H1 (cell line): ENCODE measurements at places on chromosomes 2 and 18. TPM values are rescaled to one million over a fixed set of nuclear protein-coding genes. Genes with fewer than 3 reads are reported as not detected.

Gene SERPINE2
- 26.2 and 26.5 TPM in 2 replicates for polyA plus RNA-seq

Gene SLC23A3
- polyA plus RNA-seq, result 0.31 and 0.35 TPM in 2 replicates

Gene DNAH6
- 0.05 and 0.06 TPM in 2 replicates for polyA plus RNA-seq

- no peak for DNase-seq
These were observed 15.9 kb downstream of the GLI2 start for GRCh38 chr2:120751553-120751952.

DNA sequence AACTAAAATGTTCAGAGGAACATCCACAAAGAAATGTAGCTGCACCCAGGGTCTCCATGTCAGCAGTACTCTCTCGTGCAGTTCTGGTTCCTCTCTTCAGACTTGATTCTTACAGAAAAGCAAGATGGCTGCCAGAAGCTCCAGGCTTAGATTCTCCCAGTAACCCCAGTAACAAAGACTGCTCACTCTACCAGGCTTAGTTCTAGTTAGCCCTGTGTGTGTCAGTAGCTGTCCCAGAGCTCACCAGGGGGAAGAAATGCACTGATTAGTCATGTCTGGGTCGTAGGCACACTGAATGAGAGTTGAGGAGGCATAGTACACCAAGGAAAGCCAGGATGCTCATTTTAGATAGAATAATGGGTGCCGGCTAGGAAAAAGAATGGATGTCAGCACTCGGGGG, 395.0 kb upstream of the NRP2 start:
- DNase-seq, result no peak

GRCh38 chr2:147081831-147082230, 763.0 kb upstream of the ACVR2A start:
- no peak for DNase-seq

DNA sequence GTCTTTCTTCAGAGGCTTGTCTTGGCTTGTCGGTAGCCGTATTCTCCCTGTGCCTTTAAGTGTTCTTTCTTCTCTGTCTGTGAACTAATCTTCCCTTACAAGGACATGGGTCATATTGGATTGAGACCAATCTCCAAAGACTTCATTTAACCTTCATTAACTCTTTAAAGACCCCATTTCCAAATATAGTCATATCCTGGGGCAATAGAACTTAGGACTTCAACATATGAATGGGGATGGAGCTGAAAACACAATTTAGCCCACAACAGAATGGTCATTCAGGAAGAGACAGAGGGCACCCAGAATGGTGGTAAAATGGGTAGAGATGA, 82.1 kb upstream of the TANK start:
- DNase-seq, result no peak

GRCh38 chr18:77677536-77677935, 427.9 kb downstream of the GALR1 start:
- DNase-seq, result no peak

GRCh38 chr2:17620841-17621240, 80.3 kb downstream of the VSNL1 start:
- DNase-seq, result no peak

- no peak for DNase-seq
These were observed 136.6 kb downstream of the RNF152 start for GRCh38 chr18:61756244-61756643.

GRCh38 chr2:61196671-61197070, 34.7 kb downstream of the C2orf74 start:
- DNase-seq, result no peak
